ENCODE measurements at places on chromosomes 1 and 21.

DNA sequence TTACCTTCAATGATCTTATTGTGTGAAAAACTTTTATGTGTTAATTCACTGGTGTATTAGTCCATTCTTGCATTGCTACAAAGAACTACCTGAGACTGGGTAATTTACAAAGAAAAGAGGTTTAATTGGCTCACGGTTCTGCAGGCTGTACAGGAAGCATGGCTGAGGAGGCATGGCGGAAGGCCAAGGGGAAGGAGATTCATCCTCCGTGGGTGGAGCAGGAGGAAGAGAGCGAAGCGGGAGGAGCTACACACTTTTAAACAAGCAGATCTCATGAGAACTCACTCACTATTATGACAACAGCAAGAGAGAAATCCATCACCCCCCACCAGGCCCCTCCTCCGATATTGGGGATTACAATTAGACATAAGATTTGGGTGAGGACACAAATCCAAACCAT lies 44.2 kb upstream of the RGS7 start:
- no peak for DNase-seq

DNA sequence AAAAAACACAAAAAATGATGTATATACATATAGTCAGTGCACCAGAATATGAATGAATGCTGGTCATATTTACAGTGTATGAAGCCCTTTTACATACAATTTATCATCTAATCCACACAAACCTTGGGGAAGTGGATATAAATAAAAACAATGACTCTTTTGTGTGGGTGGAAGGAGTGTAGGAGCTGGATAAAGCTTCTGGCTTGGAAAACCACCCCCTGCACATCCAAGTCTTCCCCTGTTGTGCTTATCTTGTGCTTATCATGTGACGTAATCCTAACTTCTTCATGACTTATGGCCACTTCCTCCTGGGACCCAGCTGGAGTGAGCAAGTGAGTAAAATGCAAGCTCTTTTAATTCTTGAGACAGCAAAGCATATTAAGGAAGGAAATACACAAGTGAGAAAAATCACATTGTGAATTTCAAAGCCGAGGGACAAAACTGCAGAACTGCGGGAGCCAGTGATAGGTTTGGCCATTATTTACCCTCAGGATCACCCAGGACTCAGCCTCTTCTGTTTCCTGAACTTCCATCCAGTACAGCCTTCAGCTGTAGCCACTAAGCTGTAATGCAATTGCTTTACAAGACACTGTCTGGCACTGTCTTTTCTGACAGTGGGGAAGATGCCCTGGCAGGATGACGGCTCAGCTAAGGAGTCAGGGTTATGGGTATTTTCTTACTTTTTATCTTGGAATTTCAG lies 104.0 kb upstream of the PPM1J start:
- DNase-seq: no peak

GRCh38 chr1:15618655-15619525 lies 1.6 kb downstream of the DDI2 start:
- DNase-seq: no peak

DNA sequence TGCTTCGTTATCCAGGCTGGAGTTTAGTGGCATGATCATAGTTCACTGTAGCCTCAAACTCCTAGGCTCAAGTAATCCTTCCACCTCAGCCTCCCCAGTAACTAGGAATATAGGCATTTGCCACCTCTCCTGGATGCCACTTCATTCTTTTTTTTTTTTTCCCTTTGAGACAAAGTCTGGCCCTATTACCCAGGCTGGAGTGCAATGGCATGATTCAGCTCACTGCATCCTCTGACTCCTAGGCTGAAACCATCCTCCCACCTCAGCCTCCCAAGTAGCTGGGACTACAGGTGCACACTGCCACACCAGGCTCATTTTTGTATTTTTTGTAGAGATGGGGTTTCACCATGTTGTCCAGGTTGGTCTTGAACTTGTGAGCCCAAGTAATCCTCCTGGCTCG lies 19.3 kb downstream of the OSBPL9 start:
- DNase-seq: no peak

GRCh38 chr1:65254320-65255034 lies 54.9 kb upstream of the DNAJC6 start:
- peak; percentile 77 for DNase-seq

- peak; percentile 19 for DNase-seq
These were observed 27.7 kb upstream of the FMO1 start for GRCh38 chr1:171220581-171221054.

GRCh38 chr1:52621950-52622349 lies 11.0 kb upstream of the SHISAL2A start:
- DNase-seq: no peak

DNA sequence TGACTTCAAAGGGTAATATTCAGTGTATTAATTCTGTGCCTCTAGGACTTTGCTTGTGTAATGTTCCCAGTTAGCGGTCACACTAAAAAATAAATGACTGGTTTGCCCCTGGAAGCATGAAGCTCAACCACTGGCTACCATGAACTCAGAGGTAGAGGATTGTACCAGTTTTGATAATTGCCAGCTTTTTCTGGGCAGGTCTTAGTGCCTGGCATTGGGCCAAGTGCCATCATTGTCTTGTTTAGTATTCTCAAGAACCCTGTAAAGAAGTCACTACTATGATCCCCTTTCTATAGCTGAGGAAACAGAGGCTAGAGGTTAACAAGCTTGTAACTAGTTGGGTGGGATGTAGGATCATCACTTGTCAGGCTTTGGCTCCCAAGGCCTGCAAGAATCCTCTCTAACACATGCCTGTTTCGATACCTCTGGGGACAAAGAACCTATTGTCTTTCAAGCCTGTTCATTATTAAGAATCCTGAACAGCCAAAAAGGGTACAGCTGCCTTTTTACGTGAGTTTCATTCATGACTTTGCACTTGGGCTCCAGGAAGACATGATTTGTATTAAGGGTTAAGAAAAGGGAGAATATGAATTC lies 121.9 kb upstream of the JUN start:
- DNase-seq: no peak

GRCh38 chr1:62783736-62784508 lies at the start of gene ATG4C:
ATG4C (plus strand) TSS chr1:62784132; CDS start chr1:62803787, 19,655 bp downstream.
- peak; percentile 96 for DNase-seq

GRCh38 chr1:24481843-24482610 lies 20.6 kb upstream of the RCAN3 start:
- no peak for DNase-seq

- peak; percentile 67 for DNase-seq
These were observed 747 bp downstream of the ADAMTS1 start for GRCh38 chr21:26844258-26845065.

DNA sequence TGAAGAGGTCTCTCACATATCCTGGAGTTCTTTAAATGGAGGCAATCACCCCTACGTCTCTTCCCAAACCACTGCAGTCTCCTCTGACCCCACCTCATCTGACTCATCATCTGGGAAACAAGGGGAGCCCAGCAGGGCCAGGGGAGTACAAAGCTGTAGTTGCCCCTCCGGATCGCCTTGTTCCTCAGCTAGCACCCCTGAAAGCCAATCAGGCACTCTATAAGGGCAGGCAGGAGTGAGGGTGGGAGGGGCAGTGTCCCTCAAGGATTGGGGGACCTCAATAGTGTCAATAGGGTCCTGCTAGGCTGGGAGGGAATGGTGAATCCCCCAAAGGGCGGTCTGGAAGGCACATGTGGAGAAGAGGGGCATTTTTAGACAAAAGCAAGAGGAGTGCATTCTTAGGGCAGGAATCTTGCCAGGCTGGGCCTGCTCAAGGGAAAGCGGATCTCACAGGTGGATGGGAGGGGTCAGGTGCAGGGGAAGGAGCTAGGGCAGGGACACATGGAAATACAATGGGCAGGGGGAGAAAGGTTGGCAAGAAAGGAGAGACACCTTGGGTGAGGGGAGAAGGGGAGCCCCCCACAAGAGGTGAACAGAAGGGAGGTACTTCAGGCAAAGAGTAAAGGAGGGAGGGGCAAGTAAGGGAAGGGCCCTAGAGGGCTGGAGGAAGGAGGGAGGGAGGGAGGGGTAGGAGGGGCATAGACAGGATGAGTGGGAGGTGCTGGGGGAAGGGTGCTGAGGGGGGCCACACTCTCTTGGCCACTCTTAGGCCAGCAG lies 5.8 kb downstream of the SHISA4 start:
- no peak for DNase-seq

Measured in right cardiac atrium (tissue), 5 donors.